GM23248 (cell line): ENCODE measurements at places on chromosomes 16 and 17. TPM values are rescaled to one million over a fixed set of nuclear protein-coding genes. Genes with fewer than 3 reads are reported as not detected.

GRCh38 chr16:75811020-75811634, 84.8 kb upstream of the CPHXL start:
- H3K36me3 ChIP-seq = no peaks in the 10 kb centered on the region
- no peak overlapping the region for H3K27ac ChIP-seq
- H3K27me3 ChIP-seq = no peaks in the 10 kb centered on the region
- no peak overlapping the region for H3K4me3 ChIP-seq
- H3K4me1 ChIP-seq = no peaks in the 10 kb centered on the region

- H3K4me1 ChIP-seq = no peaks in the 10 kb centered on the region
- H3K27ac ChIP-seq = no peak overlapping the region
- H3K27me3 ChIP-seq = no peaks in the 10 kb centered on the region
- DNase-seq = peak; percentile 67
Measured at GRCh38 chr17:67157732-67158639, 87.0 kb downstream of the HELZ start.

GRCh38 chr17:19327031-19327783, 35.3 kb downstream of the B9D1 start:
- DNase-seq = peak; percentile 89
- peaks cover 6% of the 10 kb centered on the region for H3K36me3 ChIP-seq
- H3K4me1 ChIP-seq = peaks cover 40% of the 10 kb centered on the region

PRAC1 gene
- total RNA-seq = not detected in 2 replicates

DNA sequence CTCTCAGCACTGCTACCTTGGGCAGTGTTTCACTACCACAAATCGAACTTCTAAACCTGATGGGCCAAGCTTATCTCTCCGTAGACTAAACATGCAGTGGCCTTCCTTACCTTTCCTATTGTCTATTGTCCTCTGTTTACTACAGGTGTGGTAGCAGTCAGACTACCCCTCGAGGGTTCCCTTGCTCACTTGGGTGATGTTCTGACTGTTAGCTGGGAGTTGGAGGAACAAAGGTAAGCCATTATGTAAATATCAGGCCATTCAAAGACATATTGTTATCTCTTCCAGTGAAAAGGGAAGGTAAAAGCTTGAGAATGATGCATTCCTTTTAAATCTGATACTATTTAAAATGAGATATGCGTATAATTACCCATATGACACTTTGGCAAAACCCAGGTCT, 828.3 kb upstream of the EEF2KMT start:
- no peaks in the 10 kb centered on the region for H3K4me1 ChIP-seq
- H3K36me3 ChIP-seq = no peaks in the 10 kb centered on the region
- H3K4me3 ChIP-seq = no peak overlapping the region
- no peak for DNase-seq

DNA sequence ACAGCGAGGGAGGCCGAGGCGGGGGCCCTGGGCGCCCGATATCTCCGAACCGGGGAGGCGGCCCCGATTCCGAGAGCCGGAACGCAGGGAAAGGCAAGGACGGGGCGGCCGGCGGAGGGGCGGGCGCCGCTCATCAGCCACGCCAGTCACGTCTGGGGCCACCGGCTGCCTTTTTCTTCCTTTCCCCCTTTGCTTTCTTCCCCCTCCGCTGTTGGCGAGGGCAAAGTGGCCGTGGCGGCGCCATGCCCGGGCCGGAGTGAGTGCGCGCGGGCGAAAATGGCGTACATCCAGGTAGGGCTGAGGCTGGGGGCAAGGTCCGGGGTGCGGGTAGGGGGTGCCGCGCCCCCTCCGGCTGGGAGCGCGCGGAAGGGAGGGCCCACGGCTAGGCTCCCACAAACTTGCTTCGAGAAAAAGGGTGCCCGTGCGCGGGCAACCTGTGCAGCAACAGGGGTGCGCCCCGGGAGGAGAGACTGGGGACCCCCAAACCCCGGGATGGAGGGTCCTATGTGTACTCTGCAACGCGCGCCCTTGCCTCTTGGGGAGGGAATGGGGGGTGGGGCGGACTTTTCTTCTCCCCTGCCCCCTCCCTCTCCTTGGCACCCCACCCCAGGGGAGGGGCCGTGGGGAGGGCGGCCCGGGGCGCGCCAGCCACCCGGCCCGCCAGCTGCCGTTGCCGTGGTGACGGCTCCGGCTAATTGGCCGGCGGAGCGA, 486 bp downstream of the SYT17 start:
- H3K36me3 ChIP-seq = no peaks in the 10 kb centered on the region
- H3K27me3 ChIP-seq = peaks cover 16% of the 10 kb centered on the region; the same call in 1 of the 2 replicates
- peak; percentile 29 for DNase-seq
- no peaks in the 10 kb centered on the region for H3K4me1 ChIP-seq
- H3K4me3 ChIP-seq = peak overlapping the region; percentile 44; the same call in 1 of the 2 replicates

GRCh38 chr17:14859542-14859941, 405.6 kb downstream of the PMP22 start:
- DNase-seq = peak; percentile 16
- H3K27ac ChIP-seq = no peak overlapping the region
- no peaks in the 10 kb centered on the region for H3K4me1 ChIP-seq
- H3K36me3 ChIP-seq = no peaks in the 10 kb centered on the region
- H3K27me3 ChIP-seq = no peaks in the 10 kb centered on the region

SMIM36 gene
- not detected in 2 replicates for total RNA-seq

MSRB1 gene
- 13.9 and 14.1 TPM in 2 replicates for total RNA-seq

KRTAP1-5 gene
- 49.2 and 64.1 TPM in 2 replicates for total RNA-seq

DNA sequence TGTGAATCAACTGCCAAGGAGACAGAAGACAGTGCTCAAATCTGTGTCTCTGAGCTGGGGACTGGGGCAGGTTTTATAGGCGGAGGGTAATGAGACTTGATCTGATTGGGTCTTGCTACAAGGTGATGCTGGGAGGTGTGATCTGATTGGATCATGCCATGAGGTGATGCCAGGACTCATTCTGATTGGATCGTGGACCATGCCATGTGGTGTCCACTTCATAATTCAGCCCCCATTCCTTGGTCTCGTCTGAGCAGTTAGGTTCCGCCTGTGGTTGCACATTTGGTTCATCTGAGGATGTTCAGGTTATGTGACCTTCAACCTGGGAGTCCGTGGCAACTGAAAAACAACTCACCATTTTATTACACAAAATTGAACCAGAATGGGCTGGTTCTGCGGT, 41.0 kb downstream of the OTOA start:
- H3K4me1 ChIP-seq = no peaks in the 10 kb centered on the region
- H3K27me3 ChIP-seq = no peaks in the 10 kb centered on the region
- no peaks in the 10 kb centered on the region for H3K36me3 ChIP-seq
- no peak for DNase-seq

DNA sequence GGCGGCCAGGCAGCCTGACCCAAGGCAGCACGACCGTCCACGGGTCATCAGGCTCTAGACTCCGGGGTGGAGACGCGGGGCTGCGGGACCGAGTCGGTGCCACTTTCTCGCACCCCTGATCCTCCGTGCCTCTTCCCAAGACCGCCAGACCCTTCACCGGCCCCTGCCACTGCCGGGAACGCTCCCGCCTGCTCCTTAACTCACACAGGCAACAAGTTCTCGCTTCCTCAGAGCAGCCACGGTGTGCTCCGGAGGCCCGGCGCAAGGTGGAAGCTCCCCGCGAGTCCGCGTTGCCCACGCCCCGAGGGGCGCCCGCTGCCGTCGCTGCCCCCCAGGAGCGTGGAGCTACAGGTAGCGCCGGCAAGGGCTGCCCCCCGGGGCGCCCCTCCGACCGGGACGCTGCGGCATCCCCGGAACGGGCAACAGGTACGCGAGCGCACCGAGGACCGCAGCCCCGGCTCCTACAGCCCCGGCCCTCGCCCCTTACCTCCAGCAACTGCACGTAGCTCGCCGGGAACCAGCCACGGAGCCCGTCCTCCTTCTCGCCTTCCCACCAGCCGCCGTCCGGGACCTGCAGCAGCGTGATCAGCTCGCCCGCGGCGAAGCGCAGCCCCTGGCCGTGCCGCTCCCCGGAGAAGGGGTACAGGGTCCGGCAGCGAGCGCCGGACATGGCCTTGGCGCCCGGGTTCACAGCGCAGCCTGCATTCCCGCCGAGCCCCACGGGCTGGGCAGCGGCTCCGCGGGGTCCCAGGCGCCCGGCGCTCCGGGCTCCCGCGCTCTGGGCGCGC, 491 bp downstream of the GAS7 start:
- H3K4me3 ChIP-seq = peak overlapping the region; percentile 79
- DNase-seq = peak; percentile 54
- H3K27ac ChIP-seq = no peak overlapping the region
- peaks cover 1% of the 10 kb centered on the region; the same call in 1 of the 2 replicates for H3K4me1 ChIP-seq

- peaks cover 24% of the 10 kb centered on the region for H3K4me1 ChIP-seq
- H3K4me3 ChIP-seq = no peak overlapping the region
- H3K27ac ChIP-seq = no peak overlapping the region
- H3K36me3 ChIP-seq = no peaks in the 10 kb centered on the region
- no peak for DNase-seq
Measured at GRCh38 chr17:32820440-32820839, 56.5 kb downstream of the MYO1D start.

CACNG1 gene
- not detected in 2 replicates for total RNA-seq

- no peak overlapping the region for H3K4me3 ChIP-seq
- no peaks in the 10 kb centered on the region for H3K36me3 ChIP-seq
- H3K27ac ChIP-seq = no peak overlapping the region
Measured at GRCh38 chr17:57243171-57243622, 13.1 kb upstream of the MSI2 start.

DNA sequence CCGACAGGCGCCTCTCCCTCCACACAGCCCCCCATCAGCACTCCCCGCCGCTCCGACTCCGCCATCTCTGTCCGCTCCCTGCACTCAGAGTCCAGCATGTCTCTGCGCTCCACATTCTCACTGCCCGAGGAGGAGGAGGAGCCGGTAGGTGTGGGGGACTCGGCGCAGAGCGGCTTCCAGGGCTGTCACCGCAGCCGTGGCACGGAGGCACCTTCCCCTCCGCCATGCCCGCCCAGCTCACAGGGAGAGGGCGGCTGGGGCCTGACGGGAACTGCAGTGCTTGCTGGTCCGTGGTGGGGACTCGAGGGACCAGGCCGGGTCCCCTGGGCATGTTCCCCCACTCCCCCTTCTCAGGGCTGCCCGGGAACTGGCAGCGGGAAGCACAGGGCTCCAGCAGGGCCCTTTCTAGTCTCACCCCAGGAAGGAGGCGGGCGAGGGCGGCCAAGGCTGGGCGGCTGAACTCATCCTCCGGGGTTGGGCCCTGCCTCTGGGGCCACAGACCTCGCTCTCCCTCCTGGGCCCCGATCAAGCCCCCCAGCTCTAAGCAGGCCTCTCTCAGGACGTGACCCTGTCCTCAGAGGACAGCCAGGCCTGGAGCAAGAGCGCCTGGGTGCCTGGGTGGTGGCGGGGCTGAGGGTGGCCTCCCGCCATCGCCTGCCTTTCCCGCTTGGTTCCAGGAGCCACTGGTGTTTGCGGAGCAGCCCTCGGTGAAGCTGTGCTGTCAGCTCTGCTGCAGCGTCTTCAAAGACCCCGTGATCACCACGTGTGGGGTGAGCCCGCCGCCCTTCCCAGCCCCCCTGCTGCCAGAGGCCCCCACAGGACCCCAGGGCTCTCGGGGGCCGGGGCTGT, 15.2 kb downstream of the TRAF7 start:
- no peaks in the 10 kb centered on the region for H3K4me1 ChIP-seq
- no peak overlapping the region for H3K4me3 ChIP-seq
- H3K36me3 ChIP-seq = no peaks in the 10 kb centered on the region; the same call in 1 of the 2 replicates
- no peaks in the 10 kb centered on the region for H3K27me3 ChIP-seq

DNA sequence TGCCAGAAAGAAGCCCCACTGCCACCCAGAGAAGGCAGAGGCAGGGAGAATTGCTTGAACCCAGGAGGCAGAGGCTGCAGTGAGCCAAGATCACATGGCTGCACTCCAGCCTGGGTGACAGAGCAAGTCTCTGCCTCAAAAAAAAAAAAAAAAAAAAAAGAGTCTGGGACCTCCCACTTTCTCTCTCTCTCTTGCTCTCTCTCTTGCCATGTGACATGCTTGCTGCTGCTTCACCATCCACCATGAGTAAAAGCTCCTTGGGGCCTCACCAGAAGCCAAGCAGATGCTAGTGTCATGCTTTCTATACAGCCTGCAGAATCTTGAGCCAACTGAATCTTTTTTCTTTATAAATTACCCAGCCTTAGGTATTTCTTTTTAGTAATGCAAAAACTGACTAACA, 21.5 kb upstream of the SRSF1 start:
- no peak overlapping the region for H3K27ac ChIP-seq
- no peak for DNase-seq

- H3K36me3 ChIP-seq = no peaks in the 10 kb centered on the region
- no peak overlapping the region for H3K4me3 ChIP-seq
- H3K27ac ChIP-seq = no peak overlapping the region
- no peaks in the 10 kb centered on the region; the same call in 1 of the 2 replicates for H3K27me3 ChIP-seq
- DNase-seq = peak; percentile 66
- H3K4me1 ChIP-seq = no peaks in the 10 kb centered on the region
Measured at GRCh38 chr16:80084614-80085013, 456.2 kb upstream of the DYNLRB2 start.

GRCh38 chr17:37225465-37225864, 150.3 kb upstream of the C17orf78 start:
- no peak overlapping the region for H3K27ac ChIP-seq
- no peak overlapping the region for H3K4me3 ChIP-seq
- H3K36me3 ChIP-seq = peaks cover 7% of the 10 kb centered on the region; the same call in 1 of the 2 replicates
- no peaks in the 10 kb centered on the region for H3K27me3 ChIP-seq
